ENCODE measurements at places on chromosomes 7 and 10.

DNA sequence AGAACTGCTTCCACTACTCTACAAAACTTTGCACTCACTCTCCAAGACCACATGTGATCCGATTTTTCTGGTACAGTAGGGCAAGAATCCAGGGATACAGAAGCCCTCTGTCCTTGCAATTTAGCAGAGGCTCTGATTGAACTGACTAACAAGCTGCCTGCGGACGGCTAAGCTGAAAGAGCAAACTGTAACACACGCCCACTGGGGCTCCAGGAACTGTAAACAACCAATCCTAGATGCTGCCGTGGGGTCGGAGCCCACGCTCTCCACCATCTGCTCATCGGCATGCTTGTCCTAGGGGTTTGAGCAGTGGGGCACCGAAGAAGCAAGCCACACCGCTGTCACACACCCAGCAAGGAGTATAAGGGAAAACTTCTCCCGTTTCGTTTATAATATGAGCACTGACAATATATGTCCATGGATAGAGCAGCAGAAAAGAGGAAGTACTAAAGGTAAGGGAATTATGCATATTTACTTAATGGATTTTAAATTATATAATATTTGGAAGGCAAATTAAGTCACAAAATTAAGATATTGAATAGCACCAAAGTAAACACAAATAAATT, 634.4 kb upstream of the POT1 start:
- DNase-seq, result no peak

DNA sequence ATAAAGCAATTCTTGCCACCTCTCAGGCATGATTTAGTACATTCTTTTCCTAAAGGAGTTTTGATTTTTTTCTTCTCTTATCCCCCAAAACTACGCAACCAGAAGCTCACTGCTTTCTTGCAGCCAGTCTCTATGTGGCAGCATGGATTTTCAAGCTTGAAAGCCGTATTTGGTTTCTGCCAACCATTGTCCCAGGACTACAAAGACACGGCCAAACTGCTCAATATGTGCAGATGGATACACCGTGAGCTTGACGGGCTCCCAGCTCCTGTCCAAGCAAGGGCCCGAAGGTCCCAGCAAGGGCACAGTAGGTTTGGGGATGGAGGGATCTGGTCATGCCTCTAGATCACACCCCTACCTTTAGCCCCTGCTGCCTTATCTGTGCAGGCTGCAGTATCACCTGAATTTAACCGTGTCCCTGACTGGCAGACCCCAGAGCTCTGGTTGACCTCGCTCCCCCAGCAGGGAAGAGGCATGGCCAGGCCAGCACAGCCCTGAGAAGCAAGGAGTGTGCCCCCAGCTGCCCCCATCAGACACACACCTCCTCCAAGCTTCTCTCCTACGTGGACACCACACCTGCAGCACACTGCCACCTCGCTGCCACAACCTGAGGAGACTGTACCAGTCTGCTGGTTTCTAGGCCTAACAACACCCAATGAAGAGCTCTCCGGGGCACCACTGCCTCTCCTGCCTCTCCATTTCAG, 86.8 kb downstream of the COBL start:
- DNase-seq, result no peak

- no peak for DNase-seq
These were observed 75.9 kb downstream of the SORBS1 start for GRCh38 chr10:95485056-95485844.

GRCh38 chr10:93710333-93710909, 8.0 kb upstream of the FRA10AC1 start:
- DNase-seq, result no peak

DNA sequence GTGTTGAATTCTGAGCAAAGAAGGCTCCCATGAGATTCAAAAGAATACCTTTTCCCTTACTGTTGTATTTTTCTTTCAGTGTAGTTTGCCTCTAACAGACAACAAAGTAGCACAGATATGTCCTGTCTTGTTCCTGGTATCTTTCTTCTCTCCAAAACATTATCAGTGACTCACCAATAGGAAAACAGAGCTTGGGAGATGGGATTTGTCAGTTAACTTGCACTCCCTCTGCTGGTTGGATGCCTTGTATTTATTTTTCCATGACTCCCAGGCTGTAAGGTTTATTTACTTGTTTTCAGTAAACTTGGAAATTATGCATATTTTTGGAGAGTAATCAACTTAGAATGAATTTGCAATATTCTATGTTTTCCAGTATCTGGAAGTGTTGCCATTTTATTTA, 129.7 kb downstream of the SAMD9 start:
- DNase-seq, result no peak
